ENCODE measurements at places on chromosomes 6 and 20. TPM values are rescaled to one million over a fixed set of nuclear protein-coding genes. Genes with fewer than 3 reads are reported as not detected.
A peak's percentile ranks its signal among the peaks of the same experiment; 100 is the strongest.

DNA sequence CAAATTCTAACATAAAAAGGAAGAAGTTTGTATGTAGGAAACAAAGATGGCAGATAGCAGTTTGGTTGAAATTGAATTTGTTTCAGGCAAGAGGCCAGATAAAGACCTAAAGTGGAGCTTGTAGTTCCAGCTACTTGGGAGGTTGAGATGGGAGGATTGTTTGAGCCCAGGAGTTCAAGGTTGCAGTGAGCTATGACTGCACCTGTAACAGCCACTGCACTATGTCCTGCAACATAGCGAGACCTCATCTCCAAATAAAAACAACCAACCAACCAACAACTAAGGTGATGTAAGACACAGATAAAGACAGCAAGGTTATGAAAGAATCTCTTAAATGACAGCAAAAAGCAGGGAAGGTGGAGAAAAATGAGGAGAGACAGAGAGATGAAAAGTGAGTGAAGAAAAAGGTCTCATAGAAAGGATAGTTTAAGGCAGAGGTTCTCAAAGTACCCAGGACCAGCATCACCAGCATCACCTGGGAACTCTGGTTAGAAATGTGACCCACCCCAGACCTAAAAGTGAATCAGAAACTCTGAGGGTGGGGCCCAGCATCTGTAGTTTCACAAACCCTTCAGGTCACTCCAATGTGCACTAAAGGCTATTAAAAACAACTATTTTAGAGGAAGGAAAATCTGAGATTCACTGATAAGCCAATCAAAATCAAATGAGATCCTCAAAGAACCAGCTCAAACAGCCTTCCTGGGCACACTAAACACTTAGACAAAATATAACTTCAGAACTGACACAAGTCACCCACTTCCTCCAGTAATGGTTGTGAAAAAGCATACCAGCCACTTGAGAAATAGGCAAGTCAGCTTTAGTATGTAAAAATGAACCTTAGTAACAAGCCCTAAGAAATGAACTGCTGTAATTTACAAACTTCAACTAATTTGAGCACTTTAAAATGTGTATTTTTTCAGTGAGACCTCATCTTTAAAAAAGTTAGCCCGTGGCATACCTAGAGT lies 57.6 kb downstream of the FAM184A start:
- no peak for DNase-seq

Gene C6orf15
- not detected for polyA plus RNA-seq

GRCh38 chr6:107021446-107022185 lies 6.4 kb upstream of the MTRES1 start:
- no peak for DNase-seq

- no peak for DNase-seq
Measured at GRCh38 chr6:138865480-138866109, 69.7 kb downstream of the ECT2L start.

- DNase-seq = peak; percentile 73
Measured at GRCh38 chr6:149431905-149432775, 32.1 kb downstream of the SUMO4 start.

Gene JPH2
- 1.4 TPM for polyA plus RNA-seq

Gene ANKRD66
- polyA plus RNA-seq = 3.2 TPM

DNA sequence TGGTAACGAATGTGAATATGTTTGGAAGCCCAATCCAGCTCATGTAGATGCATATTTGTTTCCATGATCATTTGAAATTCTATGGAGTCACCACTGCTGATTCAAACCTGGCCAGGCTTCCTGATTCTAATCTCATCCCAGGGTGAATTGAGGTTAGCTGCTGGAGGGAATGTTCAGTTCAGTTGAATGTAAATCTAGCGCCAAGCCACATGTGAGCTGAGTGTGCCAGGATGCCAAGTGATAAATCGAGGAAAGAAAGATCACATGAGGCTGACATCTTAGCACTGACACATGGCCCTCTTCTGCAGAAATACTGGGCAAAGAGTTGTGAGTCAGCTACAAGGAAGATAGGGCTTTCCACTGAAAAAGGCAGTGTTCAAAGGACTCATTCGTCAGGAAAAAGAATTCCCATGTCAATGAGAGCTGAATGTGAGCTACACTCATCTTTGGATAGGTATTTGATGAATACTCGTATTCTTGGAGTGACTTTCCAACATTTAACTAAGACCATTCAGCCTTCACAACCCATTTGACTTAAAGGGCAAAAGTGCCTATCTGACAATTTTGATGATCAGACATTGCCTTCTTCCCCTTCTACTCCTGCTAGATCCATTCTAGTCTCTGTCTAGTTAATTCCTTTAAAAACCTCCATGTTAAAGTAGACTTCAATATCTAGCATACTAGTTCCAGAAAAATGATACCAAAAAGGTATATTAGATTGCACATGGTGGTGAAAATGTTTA lies 172.1 kb downstream of the MTFR2 start:
- DNase-seq = no peak

Gene EEF1A2
- 0.61 TPM for polyA plus RNA-seq

DNA sequence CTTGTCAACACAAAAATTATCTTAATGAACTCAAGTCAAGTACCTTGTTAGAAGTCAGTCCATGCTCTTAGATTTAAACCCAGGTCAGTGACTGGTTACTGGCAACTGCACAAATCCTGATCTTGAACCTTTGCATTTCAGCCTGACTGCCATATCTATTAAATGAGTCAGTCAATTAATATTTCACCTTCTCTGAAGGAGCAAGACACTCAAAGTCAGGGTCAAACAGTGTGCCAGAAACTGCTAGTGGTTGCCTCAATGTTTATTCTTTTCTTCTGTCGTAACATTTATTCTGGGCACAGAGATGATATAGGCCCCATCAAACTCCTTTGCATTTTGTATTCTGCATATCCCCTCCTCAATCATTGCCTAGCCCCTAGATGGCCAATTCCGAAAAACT lies 193.9 kb upstream of the MOCS1 start:
- no peak for DNase-seq

Data from right lung (tissue), 10 donors.